ENCODE measurements at places on chromosomes 12 and 14.

GRCh38 chr12:97308576-97309198 lies 153.9 kb upstream of the RMST start:
- no peak for DNase-seq

- DNase-seq: no peak
These were observed 64.7 kb downstream of the CLMN start for GRCh38 chr14:95255013-95255412.

GRCh38 chr12:69274861-69275260 lies 35.5 kb downstream of the CPSF6 start:
- no peak for DNase-seq

- DNase-seq: no peak
These were observed 58.8 kb downstream of the OTX2 start for GRCh38 chr14:56751471-56751870.

DNA sequence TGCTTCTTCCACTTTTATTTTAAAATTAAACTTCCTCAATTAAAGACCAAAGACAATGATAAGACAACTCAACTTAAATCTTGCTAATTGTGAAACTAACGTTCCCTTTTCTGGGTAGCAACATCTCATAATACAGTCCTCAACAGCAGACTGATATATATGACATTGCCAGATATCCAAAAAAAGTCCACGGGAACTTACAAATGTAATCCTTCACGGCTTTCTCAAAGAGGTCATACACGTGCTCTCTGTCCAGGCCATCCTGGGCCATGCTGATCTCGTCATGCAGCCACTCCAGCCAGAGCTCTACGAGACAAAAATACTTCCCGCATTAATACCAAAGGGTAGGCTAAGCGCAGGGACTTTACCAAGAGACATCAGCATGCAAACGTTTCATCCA lies 13.3 kb downstream of the SART3 start:
- DNase-seq: no peak

GRCh38 chr14:100662879-100663760 lies 63.6 kb upstream of the DLK1 start:
- peak; percentile 61 for DNase-seq

GRCh38 chr12:1797011-1797901 lies 23.1 kb upstream of the LRTM2 start:
- no peak for DNase-seq

DNA sequence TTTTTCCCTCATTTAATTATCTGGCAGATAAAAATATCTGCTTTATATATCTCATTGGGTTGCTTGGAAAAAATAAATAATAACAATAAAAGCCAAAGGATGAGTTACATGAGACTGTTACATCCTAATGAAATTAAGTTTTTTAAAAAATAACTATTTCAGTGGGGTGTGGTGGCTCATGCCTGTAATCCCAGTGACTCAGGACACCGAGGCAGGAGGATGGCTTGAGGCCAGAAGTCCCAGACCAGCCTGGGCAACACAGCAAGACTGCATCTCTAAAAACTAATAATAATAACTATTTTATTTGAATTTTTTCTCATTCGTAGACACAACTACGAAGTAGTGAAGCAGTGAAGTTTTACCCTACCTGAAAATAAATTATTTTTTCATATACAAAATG lies 103.3 kb downstream of the BCAT1 start:
- DNase-seq: no peak

DNA sequence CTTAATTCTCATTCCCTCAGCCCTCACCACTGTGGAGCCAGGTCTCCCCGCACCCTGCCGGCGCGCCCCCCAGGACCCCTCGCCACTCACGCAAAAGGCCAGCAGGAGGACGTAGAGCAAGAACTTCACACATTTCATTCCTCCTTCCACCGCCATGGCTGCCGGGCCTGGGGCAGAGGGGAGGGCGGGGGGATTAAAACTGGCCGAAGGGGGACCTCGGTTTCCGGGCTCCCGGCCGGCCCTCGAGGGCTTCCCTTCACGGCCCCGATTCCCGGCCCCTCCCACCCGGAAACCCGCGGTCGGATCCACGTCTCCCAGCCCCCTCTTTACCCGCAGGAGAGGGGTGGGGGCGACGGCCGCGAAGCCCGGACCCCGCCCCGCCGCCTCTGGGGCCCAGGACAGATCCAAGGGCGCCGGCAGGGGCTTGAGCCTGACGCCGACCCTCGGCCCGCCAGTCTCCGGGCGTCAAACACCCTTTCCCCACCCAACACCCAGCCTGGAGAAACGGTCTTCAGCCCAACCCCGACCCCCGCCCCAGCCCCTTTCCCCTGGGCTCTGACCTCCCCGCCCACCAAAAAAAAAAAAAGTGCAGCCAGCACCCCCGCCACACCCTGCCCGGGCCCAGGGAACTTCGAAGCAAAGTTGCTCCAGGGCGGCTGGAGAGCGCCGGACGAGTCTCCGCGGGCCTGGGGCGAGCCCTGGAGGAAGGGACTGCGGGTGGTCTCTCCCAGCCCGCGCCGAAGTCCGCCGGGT lies 447 bp downstream of the CD63 start:
- no peak for DNase-seq

GRCh38 chr12:119176267-119177055 lies 2.3 kb upstream of the HSPB8 start:
- no peak for DNase-seq

- DNase-seq: no peak
These were observed 13.9 kb downstream of the NKX2-1 start for GRCh38 chr14:36505892-36506731.

GRCh38 chr12:1500095-1500801 lies 94.1 kb downstream of the FBXL14 start:
- no peak for DNase-seq

- no peak for DNase-seq
These were observed 339.0 kb downstream of the CACNA1C start for GRCh38 chr12:2391740-2392331.

DNA sequence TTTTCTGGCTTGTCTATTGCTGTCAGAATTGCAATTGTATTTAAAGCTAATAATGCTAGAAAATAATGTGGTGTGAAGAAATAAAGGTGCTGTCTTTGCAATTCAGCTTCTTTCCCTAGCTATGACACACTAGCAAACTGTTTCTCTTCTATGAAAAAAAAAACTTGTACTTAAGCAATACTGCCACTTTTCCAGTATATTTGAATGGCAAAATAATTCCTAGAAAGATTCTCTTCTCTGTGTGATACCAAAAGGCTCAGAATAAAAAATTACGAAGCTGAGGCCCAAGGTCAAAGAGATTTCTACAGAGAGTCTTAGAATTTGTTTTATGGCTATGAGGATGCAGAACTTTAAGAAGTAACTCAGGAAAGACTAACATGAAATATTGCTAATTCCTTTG lies 235.5 kb downstream of the ADAMTS20 start:
- no peak for DNase-seq

GRCh38 chr14:83006121-83006670 lies 1472.5 kb upstream of the SEL1L start:
- DNase-seq: no peak

GRCh38 chr12:55692631-55693322 lies 14.9 kb downstream of the ITGA7 start:
- no peak for DNase-seq

- DNase-seq: no peak
These were observed 1005.8 kb downstream of the TRHDE start for GRCh38 chr12:73277971-73278370.

GRCh38 chr14:101030586-101030985 lies 127.1 kb upstream of the RTL1 start:
- no peak for DNase-seq

DNA sequence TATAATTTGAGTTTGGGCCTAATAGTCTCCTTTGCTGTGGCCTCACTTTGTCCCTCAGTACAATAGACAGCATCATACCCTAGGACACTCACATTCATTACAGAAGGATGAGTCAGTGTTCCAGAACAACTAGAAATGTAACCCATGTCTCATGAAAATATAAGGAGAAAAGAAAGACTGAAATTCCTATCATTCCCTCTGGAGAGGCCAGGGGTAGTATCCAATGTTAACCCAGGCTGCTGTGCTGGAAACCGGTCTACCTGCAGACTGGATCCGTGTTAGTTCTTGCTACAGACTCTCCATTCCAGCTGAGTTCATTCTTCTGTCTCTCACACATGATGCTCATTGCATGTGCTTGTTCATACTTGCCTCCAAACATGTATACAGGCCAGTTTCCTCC lies 75.8 kb upstream of the HOXC13 start:
- no peak for DNase-seq

DNA sequence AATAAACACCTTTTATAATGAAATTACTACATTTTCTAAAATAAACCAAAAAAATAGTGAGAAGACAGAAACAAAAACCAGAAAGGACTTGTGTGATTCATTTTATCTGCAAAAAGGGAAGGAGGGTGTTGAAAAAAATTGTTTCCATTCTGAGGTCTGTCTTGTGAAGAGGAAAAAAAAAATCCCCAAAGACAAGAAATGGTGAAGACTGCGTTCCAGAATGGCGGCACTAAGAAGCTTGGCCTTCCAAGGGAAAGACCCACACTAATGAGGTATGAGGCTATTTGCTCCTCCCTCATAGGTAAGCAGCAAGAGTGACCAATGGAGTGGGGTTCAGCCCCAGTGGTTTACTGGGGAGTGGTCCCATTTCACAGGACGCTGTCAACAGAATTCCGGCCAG lies 35.0 kb downstream of the GNPTAB start:
- no peak for DNase-seq

- no peak for DNase-seq
These were observed 176.8 kb downstream of the APAF1 start for GRCh38 chr12:98821866-98822265.

- DNase-seq: no peak
These were observed 24.8 kb upstream of the PLEKHG6 start for GRCh38 chr12:6285532-6286306.

DNA sequence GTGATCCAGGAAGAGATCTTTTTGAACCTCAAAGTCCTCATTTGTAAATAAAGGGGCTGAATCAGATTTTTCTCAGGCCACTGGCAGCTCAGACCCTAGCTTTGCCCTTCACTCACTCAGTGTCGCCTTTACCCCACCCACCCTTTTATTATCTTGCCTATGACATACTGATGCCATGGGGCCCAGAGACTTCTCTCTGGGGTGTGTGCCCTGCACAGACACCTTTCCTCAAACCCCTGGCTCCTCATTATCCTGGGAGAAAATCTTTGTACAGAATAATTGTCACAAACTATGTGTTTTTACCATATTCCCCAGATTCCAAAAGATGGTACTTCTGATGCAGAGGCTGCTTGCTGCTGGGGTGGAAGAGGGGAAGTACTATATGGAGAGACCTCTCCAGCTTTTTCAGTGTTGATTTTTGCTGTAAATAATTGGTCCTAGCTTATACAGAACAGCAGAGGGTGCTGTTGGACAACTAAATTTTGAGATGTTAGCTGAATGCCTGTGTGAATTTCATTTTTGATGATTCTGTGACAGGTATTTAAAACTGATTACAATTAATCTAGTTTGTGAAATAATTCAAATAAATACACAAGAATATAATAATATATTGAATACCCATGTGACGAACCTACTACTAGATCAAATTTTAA lies 53.9 kb upstream of the DCD start:
- DNase-seq: no peak

GRCh38 chr14:30977752-30978151 lies 47.7 kb upstream of the AP4S1 start:
- no peak for DNase-seq

DNA sequence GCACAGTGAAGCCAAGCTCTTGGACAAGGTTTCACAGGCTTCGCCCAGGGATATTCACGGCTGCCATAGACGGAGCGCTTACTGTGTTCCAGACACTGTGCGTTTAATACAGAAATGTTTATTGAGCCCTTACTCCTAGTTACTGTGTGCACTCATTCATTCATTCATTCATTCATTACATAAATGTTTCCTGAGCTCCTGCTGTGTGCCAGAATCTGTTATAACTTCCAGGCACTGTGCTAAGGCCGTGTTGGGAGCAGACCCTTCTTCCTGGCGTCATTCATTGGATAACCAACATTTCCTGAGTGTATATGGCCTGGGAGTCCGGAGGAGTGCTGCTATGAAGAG lies 760 bp upstream of the MED13L start:
- DNase-seq: no peak

GRCh38 chr14:42378274-42378673 lies 771.6 kb downstream of the LRFN5 start:
- DNase-seq: no peak

- no peak for DNase-seq
These were observed 13.1 kb upstream of the LTA4H start for GRCh38 chr12:96048393-96048969.

DNA sequence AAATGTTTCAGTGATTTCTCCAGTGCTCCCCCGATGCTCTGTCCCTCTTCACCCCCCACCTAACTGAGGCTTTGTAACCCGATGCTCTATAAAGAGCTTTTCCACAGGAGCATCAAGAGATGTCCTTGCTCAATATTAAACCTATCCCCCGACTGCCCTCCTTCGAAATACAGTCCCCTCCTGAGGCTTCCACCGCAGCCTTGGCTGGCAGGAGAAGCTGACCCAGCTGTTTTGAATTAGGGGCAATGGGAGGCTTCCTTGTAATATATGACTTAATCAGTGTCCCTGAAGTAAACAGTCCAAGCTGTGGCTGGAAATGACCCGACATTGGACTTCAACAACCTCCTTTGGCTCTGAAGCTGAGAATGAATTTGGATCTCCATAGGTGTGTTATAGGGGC lies 62.4 kb downstream of the TMEM30B start:
- no peak for DNase-seq

DNA sequence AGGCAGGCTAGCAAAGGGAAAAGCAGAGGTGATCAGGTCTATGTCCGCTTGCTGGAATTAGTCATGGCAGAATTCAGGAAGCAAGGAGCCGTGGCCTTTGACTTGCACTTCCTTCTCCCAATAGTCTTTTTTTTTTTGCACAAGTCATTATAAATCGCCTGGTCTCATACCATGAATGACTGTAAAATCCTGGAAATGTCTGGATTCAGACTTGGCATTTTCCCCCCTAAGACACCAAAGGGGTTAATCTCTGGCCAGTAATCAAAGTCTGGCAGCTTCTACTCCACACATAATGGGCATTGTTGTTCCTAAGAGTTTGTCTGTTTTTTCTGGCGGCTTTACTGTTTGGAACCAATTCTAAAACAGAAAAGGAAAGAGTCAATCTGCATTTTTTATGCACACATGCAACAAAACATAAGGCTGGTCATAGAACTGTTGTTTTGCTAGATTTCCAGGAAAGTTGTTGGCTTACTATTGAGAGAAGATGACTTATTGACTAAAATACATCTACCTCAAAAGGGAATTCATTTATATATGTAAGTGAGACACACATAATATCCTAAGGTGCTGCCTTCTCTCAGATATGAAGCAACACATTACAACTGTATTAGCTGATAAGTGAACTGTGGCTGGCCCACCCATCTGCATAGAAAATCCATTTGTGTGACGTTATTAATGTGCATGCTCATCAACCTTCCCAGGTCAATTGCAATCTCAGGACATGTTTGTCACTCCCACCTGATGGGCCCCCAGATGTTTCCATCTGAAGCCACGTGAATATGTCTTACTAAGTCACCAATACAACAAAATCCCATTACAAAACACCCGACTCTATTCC lies 157.3 kb downstream of the BTG1 start:
- DNase-seq: no peak

- DNase-seq: no peak
These were observed 178.0 kb upstream of the E2F7 start for GRCh38 chr12:77243345-77243744.

- DNase-seq: no peak
These were observed 53.0 kb downstream of the IFNG-AS1 start for GRCh38 chr12:68042212-68042699.

GRCh38 chr14:64953661-64954060 lies 11.1 kb upstream of the GPX2 start:
- DNase-seq: no peak

Data from stimulated activated CD4-positive, alpha-beta T cell treated with anti-CD3 and anti-CD28 coated beads, TNF-alpha, amount 100 ng/mL, for 24 hours (primary cell).